ENCODE measurements at places on chromosomes 7 and 10.

DNA sequence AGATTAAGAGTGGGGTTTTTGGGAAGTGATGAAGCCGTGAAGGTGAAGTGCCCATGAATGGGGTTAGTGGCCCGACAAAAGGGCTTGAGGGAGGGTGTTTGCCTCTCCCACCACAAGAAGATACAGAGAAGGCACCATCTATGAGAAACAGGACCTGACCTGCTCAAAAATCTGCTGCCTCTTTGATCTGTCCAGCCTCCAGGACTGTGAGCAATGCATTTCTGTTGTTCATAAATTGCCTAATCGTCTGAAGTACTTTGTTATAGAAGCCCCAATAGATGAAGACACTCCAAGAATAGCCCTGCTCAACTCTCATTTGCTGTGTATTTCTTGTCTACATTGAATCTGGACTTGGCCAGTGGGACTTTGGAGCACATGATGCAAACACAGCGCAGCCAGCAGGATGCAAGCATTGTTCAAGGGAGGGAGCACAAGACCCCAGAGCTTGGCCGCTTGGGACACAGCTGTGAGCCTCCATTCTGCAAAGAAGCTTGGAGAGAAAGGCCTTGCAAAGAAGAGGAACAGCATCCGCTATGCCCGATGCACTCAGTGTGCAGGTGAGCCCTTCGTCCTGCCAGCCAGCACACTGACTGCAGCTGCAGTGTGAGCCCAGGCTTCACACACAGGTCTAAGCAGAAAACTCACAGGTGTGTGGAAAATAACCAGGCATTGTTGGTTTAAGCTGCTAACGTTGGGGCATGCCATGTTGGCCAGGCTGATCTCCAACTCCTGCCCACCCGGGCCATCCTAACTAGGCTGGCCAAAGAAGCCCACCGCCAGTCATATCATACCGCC lies 73.2 kb upstream of the KLF6 start:
- no peak for DNase-seq

DNA sequence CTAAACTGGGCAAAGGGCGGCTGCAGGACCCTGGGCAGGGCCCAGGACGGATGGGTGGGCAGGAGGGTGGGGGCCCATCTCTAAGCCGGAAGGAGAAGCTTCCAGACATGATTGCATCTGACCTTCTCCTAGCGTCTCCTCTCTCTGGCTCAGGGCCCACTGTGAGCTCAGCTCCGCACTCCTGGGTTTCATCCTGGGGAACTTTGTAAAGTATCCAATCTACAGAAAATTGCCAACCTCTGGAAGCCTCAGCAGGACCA lies 8.8 kb upstream of the RET start:
- DNase-seq: peak; percentile 8

DNA sequence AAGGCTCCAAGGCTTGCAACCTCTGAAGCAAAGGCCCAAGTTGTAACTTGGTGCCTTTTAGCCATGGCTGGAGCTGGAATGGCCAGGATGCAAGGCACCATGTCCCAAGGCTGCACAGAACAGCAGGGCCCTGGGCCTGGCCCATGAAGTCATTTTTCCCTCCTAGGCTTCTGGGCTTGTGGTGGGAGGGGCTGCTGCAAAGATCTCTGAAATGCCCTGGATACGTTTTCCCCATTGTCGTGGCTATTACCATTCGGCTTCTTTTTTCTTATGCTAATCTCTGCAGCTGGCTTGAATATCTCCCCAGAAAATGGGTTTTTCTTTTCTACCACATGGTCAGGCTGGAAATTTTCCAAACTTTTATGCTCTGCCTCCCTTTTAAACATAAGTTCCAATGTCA lies 234.2 kb downstream of the CDK14 start:
- DNase-seq: no peak

DNA sequence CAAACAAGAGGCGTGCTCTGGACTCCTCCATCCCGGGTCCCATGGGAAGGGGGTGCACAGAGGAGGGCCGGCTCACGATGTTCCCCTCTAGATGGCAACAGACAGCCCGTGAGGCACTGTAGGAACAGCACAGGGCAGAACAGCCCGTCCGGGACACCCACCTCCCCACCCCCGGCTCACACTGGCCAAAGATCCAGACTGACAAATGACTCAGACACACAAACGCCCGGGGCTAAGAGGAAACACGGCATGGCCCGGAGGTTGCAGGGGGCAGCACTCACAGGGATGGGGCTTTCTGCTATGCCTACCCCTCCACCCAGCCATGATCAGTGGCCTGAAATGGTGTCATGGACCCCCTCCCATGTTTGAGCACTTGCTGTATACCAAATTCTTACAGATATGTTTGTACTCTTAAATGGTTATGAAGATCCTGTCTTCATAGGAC lies 4.9 kb upstream of the ELN start:
- DNase-seq: no peak

DNA sequence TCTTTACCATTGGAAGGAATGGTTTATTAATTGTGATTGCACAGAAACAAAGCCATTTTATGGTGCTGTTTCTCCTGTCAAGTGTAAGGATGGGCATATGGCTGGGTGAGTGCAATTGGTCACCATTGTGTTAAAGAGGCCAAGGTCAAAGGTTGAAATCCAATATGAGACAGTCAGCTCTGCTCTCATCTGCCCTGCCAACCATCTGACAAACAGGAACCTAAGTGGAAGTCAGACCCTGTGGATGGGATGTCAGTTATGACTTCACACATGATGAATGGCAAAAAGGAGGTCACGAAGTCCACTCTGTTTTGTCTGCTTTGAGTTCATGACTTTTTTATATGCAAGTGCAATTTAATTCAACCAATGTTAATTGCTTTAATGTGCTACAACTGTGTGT lies 172.7 kb upstream of the TMEM229A start:
- no peak for DNase-seq

- no peak for DNase-seq
Measured at GRCh38 chr7:138154661-138155060, 78.4 kb downstream of the AKR1D1 start.

- DNase-seq: no peak
Measured at GRCh38 chr7:82542665-82543064, 99.1 kb upstream of the CACNA2D1 start.

- DNase-seq: peak; percentile 29
Measured at GRCh38 chr7:1225441-1226185, 7.1 kb upstream of the UNCX start.

DNA sequence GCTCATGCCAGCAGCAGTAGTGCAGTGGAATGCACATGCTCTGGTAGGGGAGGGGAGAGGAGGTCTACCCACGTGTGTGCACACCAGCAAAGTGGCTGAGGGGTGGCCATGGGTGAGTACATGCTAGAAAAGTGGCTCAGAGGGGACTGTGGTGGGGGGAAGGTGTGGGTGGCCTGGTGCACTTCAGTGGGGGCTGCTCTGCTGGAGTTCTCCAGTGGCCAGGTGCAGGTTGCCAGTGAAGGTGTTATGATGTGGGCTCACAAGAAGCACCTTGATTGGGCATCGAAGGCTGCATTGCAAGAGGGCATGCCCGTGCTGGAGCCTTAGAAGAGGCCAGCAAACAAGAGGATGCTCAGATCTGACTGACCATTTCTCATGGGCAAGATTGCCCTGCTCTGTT lies 613.6 kb upstream of the PHF14 start:
- no peak for DNase-seq

- no peak for DNase-seq
Measured at GRCh38 chr7:127359011-127359410, 33.5 kb downstream of the ZNF800 start.

DNA sequence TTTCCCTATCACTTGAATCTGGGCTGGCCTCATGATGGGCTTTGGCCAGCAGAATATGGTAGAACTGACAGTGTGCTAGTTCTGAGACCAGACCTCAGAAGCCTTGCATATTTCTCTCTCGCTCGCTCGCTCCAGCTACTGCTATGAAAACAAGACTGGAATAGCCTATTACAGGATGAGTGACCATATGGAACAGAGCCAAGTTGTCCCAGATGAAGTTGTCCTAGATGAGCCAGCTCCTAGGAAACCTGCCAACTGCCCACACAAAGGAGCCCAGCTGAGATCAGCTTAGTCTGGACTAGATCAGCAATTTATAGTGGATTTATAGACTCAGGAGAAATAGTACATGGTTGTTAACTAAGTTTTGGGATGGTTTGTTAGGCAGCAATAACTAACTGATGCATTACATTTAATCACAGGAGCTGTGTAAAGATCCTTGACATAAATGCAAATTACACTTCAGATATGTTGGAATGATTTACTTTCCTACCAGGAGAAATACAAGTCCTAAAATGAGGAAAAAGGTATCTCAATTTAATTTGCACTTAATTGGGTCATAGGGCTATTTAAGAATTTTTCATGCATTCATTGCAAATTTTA lies 6.8 kb upstream of the HECW1 start:
- DNase-seq: no peak

DNA sequence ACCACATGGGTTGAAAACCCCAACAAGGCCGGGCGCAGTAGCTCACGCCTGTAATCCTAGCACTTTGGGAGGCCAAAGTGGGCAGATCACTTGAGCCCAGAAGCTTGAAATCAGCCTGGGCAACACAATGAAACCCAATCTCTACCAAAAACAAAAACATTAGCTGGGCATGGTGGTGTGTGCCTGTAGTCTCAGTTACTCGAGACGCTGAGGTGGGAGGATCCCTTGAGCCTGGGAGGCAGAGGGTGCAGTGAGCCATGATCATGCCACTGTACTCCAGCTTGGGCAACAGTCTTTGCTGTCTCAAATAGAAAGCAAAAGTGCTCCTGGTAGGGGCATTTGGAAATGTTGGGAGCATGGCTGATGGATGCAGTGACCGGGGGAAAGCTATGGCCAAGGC lies 209.6 kb upstream of the PLXNA4 start:
- DNase-seq: no peak

GRCh38 chr7:68562323-68562899 lies 1035.9 kb upstream of the AUTS2 start:
- no peak for DNase-seq

- DNase-seq: no peak
Measured at GRCh38 chr10:92837456-92837855, 10.9 kb upstream of the EXOC6 start.

- DNase-seq: no peak
Measured at GRCh38 chr10:10872035-10872673, 145.5 kb upstream of the CELF2 start.

GRCh38 chr7:116986611-116987565 lies 33.6 kb downstream of the ST7 start:
- no peak for DNase-seq

GRCh38 chr10:60314069-60314940 lies 75.4 kb downstream of the ANK3 start:
- DNase-seq: no peak

DNA sequence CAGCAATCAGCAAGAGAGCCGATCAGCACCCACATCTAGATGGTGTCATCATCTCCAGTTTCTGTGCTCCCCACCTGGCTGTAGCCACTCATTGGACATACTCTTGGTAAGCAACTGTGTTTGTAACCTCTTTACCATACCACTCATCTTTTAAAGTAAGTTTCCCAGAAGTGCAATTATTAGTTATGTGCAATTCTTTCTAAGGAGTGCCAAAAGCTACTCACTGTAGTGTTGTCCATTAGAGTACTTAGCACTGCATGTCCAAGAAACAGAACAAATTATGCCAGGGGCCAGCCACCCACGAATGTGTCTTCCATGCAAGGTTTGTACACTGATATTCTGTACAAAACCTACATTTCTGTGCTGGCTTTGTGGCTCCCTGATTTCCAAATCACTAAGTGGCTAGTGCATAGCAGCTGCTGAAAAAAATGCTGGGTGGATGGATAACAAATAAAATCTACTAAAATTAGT lies 131.9 kb downstream of the SRPK2 start:
- no peak for DNase-seq

DNA sequence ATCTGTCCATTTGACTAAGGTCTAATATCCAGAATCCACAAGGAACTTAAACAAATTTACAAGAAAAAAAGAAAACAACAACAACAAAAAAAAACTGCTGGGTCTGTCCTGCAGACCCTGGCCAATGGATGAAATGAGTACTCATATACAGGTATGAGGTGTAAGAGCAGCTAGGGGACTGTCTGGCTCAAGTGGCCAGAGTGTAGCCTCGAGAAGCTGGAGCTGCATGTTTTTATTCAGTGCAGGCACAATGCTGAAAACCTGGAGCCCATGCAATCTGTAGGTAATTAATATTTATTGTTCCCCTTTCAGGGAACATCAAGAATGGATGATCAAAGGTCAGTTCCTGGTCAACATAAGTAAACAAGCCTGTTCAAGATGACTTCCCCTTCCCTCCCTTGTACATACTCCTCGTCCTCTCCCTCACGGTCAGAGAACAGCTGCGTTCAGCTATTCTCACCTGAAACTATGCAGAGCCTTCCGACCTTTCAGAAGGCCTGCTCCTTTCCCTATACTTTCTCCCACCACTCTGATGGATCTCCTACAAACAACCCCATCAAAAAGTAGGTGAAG lies 15.5 kb downstream of the CYP2C19 start:
- DNase-seq: no peak

- DNase-seq: no peak
Measured at GRCh38 chr7:133584956-133585668, 332.2 kb downstream of the EXOC4 start.

DNA sequence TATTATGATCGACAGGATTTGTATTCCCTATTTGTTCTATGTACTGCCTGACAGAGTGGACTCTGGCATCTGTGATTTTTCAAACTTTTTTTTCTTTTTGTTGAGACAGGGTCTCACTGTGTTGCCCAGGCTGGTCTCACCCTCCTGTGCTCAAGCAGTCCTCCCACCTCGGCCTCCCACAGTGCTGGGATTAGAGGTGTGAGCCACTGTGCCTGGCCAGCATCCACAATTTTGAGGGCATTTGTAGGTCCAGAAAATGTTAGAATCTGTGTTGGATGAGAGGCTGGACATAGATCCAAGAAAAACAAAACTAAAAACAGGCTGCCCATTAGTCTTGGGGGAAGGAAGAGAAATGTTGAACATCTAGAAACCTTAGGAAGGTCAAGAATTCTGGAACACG lies 34.3 kb downstream of the SGPL1 start:
- DNase-seq: no peak

GRCh38 chr7:105487579-105488571 lies 34.2 kb downstream of the PUS7 start:
- no peak for DNase-seq

GRCh38 chr10:48343921-48344598 lies 37.6 kb downstream of the MAPK8 start:
- DNase-seq: no peak

GRCh38 chr10:122561212-122561611 lies 658 bp downstream of the DMBT1 start:
- no peak for DNase-seq

DNA sequence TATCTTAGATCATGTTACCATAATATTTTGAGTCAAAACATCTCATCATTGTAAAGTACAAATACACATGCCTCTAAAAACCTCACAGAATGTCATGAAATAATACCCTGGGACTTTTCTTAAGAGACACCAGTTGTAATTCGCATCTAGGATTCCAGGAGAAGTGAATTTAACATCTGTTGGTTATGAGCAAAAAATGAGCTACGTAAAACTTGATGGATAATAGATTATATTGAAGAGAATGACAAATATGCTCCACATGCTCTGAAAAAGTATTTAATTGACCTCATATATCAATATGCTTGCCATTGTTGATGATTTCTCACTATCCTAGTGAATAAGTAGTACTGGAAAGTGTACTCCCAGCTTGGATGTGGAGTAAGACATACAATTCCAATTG lies 227.0 kb downstream of the BBS9 start:
- DNase-seq: no peak

Data from CD8-positive, alpha-beta memory T cell (primary cell).